ENCODE measurements at places on chromosomes 1 and 21.

- no peak for DNase-seq
These were observed 1195.6 kb upstream of the ADGRL4 start for GRCh38 chr1:80202118-80202517.

- DNase-seq = no peak
These were observed 228.5 kb downstream of the USH2A start for GRCh38 chr1:216194721-216195120.

DNA sequence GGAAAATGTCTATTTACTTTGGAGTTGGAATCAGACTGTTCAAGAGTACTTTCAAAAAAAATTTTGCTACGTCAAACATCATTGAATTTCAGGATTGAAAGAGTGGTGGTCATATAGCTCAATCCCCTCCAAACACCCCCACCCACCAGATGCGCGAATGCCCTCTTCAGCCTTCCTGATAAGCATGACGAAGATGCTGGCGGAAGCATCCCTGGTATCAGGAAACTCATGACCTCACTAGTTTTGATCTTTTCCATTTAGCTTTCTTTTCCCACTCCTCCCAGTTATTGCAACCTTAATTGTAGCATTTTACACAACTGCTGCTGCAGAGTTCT lies 104.4 kb downstream of the LEPR start:
- DNase-seq = no peak

- no peak for DNase-seq
These were observed 23.6 kb upstream of the ARHGEF10L start for GRCh38 chr1:17515902-17516301.

- DNase-seq = peak; percentile 19
These were observed 99.1 kb downstream of the BEND5 start for GRCh38 chr1:48677306-48678287.

DNA sequence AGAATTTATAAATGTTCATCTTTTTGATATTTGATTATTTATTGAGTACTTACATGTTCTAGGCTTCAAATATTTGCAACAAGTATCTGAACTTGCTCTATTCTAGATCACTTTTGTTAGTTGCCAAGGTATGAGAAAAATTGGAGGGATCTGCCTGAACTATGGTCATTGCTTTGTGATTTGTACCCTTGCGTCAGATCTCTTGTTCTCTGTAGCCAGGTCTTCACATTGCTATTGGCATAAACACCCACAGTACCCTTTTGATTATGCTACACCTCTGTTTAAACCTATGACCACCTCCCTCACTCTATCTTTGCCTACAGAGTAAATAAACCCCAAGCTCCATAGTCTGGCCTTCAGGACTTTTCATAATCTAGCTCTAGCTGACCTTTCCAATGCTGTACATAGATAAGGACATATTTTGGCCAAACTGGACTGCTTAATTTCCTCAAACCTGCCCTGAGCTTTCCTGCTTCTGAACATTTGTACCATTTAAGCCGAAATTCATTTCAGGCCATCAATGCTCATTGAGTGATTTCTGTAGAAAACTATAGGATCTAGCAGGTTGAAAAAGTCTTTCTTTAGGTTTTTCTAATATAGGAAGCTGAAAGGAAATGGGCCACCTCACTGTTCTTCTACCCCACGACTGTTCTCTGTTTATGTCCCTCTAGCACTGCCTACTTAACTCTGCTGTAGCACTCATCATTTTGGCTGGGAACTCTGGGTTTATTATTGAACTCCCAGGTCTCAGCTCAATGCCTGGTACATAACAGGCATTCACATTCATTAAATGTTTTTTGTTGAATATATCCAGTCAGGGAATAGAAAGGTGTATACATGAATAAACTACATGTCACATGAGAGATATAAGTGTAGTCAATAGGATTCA lies 84.9 kb downstream of the PPP1R12B start:
- no peak for DNase-seq

Data from fibroblast of skin of left quadriceps (primary cell).